Stimulated activated CD8-positive, alpha-beta memory T cell treated with anti-CD3 and anti-CD28 coated beads, Interleukin-12 subunit alpha, Interleukin-12 subunit beta, amount 100 ng/mL, for 4 hours (primary cell): ENCODE measurements at places on chromosomes 6 and 20.

- no peak for DNase-seq
Measured at GRCh38 chr6:20729086-20729485, 194.8 kb downstream of the CDKAL1 start.

- DNase-seq: no peak
Measured at GRCh38 chr6:107059606-107060005, 31.6 kb downstream of the MTRES1 start.

DNA sequence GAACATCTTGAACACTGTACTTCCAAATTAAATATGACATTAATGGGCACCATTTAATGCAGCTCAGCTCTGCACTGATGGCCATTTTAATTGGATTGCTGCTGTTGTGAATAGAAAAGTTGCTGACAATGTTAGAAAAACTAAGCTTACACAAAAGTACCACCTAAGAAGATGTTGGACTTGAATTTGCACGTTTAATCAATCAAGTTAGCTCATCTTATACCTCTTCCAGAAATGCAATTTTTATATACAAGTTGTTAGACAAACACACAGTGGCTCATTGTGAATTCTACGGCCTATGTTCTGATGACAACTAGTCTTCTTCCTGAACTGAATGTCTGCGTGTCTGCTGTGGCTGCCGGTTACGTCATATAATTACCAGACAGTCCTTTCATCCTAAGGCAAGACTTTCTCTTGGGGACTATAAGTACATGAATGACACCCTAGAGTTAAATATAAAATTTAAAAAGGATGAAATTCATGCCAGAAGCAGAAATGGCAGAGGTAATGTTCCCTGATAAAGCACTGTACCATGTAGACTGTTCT lies 330.2 kb downstream of the EPM2A start:
- no peak for DNase-seq

- DNase-seq: no peak
Measured at GRCh38 chr6:5511954-5512353, 250.6 kb downstream of the FARS2 start.

DNA sequence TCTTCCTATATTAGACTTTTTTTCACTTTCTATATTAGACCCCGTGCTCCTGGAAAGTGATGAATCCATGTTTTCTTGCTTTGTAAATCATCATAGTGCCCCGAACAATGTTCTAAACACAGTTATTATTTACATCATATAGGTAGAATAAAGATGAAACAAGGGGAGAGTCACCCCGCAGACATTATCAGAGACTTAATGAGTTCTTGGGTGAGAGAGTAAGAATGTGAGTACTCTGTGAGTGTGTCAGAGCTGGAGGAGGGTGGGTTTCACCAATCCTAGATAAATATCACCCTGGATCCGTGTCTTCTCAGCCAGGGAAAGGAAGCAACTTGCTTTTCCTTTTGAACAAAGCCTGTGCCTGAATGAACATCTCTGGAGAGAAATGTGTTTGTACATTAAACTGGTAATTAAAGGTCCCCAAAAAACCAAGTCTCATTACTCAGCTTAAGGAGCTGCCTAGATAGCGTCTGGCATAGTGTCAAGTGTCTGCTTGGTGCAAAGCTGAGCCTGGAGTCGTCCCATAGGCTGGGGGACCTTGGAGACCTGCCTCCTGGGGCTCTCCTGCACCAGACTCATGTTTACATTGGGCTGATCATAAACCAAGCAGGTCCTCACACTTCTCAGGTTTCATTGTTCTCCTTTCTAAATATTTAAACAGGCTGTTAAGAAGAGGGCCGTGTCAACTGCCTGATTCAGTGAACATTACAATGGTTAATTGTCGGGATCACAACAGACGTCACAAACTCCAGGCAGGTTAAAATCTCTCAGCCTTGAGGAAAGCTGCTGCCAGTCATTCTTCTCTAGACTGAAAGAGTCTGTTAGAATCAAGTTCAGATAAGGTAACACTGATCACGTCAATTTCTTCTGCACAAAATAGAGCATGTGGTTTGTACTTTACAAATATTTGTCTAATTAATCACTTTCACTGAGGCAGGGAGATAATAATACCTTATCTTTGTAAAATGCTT lies 179.7 kb upstream of the MYLIP start:
- no peak for DNase-seq

GRCh38 chr6:90126839-90127238 lies 169.8 kb downstream of the BACH2 start:
- DNase-seq: no peak

DNA sequence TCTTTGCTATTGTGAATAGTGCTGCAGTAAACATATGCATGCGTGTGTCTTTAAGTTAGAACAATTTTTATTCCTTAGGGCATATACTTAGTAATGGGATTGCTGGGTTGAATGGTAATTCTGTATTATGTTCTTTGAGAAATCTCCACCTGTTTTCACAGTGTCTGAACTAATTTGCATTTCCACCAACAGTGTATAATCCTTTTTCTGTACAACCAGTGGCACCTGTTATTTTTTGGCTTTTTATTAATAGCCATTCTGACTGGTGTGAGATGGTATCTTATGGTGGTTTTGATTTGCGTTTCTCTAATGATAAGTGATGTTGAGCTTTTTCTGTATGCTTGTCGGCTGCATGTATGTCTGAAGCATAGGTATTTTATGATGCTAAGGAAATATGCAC lies 820.8 kb upstream of the MAP3K7 start:
- no peak for DNase-seq

DNA sequence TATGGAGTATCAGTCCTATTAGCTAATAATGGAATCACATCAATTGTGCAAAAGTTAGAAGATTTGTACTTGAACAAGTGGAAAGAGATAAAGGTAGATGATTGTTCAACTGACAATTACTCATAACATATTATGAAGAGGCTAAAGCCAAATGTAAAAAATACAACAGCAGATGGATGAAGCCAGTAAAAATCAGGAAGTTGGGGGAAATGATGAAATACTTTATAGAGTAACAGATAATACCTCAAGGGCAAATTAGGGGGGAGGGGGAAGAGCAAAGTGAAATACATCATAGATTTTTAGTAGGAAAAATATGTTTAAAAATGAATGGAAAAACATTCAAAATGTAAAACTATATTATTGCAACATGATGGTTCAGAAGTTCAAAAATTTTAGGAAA lies 114.0 kb downstream of the PDSS2 start:
- DNase-seq: no peak

DNA sequence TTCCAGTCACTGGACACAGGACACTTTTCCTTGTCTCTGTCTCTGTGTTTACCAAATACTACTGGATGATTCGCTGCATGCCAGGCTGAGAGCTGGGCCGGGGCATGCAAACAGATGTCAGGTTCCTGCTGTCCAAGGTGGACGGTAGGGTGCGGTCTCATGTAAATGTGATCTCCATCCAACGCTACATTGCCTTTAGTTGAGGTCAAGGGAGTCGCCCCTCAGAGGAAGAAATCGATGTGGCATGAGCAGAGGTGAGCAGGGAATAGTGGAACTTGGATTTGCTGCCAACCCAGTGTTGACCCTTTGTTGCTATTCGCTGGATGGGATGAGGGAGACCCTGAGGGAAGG lies 9.8 kb upstream of the TOX2 start:
- no peak for DNase-seq

GRCh38 chr6:98589536-98589935 lies 244.8 kb upstream of the POU3F2 start:
- DNase-seq: no peak

DNA sequence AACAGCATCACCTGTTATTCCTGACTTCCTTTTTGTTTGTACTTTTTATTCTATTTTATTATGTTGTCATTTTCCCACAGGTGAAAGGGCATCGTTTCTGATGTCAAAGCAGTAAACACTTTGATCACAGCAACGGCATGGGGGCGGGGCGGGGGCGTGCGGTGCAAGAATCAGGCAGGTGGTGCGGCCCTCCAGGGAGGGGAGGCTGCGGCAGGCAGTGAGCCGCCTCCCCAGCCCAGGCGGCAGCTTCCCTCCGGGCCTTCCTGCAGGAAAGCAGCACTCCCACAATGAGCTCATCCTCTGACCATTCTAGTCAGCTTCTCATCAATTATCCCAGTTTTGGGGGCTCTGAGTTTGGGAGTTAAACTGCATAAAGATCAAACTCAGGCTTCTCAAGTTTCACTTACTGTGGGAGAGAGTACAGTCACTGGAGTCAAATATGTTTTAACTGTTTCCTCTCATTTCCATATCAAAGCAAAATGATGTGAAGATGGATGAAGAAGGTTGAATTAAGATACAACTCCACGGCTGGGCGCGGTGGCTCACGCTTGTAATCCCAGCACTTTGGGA lies 608.4 kb upstream of the AGPAT4 start:
- DNase-seq: no peak

GRCh38 chr20:6705106-6705766 lies 62.2 kb upstream of the BMP2 start:
- no peak for DNase-seq

GRCh38 chr6:50124572-50124971 lies 74.8 kb upstream of the DEFB112 start:
- no peak for DNase-seq

GRCh38 chr6:13289789-13290318 lies 38.5 kb downstream of the TBC1D7 start:
- no peak for DNase-seq

GRCh38 chr6:88048578-88048977 lies 937 bp downstream of the SPACA1 start:
- DNase-seq: no peak

GRCh38 chr6:56490993-56491392 lies 151.7 kb downstream of the DST start:
- no peak for DNase-seq

GRCh38 chr6:144411531-144412165 lies 126.5 kb downstream of the UTRN start:
- DNase-seq: no peak

DNA sequence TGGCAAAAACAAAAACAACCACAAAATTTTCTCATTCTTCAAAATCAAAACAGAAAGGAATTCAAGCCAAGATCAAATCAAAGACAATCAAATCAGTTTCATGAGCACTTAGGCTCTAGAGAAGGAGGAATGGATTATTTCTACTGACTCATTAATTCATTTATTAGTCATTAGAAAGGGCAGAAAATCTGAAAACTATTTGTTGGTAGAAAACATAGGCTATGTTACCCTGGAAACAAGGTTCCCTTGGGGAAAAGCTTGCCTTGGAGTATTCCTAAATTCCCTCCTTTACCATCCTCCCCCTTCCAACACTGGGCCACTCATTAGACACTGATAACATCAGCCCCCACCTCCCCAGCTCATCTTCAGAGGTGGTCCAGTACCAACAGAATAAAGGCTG lies 17.5 kb downstream of the KIF16B start:
- DNase-seq: no peak

DNA sequence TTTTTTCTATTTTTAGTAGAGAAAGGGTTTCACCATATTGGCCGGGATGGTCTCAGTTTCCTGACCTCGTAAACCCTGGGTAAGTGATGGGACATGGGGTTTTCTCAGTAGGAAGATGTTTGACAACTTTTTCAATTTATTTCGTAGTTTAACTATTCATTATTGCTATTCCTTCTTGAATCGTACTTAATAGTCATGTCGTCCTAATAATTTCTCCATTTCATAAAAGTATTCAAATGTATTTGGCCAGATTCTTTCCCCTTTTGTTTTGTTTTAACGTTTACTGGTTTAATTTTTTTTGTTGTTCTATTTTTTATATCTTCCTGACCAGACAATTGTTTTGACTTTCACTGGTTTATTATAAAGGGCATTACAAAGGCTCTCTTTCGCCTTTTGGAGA lies 16.3 kb downstream of the GPX5 start:
- DNase-seq: no peak

DNA sequence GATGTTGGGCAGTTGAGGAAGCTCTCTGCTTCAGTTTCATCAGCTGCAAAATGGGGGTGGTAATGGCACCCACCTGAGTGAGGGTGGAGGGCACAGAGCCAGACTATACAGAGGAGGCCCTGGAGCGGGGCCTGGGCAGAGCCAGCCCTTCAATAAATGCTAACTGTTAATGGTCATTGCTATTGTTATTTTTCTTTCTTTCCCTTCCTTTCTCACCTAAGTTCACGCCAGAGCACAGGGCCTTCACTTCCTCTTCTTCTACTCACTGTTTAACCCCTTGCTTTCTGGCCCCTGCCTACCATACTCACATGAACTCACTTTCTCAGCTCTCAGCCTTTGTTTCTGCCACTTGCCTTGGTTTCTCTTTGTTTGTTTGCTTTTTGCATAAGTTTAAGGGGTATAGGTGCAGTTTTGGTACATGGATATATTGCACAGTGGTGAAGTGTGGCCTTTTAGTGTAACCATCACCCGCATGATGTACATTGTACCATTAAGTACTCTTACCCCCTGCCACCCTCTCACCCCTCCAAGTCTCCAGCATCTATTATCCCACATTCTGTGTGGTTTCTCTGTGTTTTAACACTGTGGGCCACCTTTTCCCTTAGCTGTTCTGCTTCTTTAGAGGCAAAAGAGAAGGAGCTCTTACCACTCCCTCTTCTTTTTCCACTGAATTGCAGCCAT lies 7.5 kb upstream of the RREB1 start:
- no peak for DNase-seq

GRCh38 chr6:66735106-66735890 lies 1028.3 kb upstream of the EYS start:
- DNase-seq: no peak

DNA sequence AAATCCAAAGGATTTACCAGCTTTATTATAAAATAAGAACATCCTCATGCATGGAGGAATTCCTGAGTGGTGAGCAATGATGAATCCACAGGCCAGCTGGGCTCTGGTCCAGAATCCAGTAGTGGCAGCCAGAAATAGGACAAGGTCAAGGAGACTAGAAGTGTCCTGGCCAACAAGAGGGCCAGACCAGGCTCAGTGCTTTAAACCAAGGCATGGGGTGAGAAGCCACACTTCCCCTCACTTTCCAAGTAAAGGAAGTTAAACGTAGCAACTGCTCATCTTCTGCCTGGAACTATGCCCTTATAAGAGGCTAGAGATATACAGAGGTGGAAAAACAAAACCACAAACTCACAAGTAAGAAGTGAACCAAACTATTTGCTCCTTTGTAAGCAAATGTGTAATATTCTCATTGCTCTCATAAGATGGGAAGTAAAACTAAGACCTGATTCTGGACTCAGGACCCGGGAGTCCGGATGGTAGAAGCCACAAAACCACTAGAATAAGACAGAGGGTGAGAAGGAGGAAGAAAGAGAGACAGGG lies 253.2 kb downstream of the UST start:
- DNase-seq: no peak

DNA sequence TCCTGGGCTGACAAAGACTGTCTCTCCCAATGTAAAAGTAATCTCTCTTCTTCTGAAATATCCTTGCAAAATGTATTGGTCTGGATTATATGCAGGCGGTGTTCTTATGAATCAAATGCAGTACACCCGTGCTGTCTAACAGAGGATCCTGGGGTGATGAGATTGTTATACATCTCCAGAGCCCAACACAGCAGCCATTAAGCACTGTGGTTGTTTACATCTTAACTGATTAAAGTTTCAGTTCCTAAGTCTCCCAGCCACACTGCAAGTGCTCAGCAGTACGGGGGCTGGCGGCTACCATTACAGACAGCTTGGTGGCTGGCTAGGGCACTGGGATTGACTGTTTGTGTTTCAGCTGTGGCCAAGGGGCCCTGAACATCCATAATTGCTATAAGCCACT lies 7.0 kb downstream of the UNC93A start:
- DNase-seq: no peak
